Retina (tissue), 1 donor: ENCODE measurements at places on chromosomes 12 and 14.

DNA sequence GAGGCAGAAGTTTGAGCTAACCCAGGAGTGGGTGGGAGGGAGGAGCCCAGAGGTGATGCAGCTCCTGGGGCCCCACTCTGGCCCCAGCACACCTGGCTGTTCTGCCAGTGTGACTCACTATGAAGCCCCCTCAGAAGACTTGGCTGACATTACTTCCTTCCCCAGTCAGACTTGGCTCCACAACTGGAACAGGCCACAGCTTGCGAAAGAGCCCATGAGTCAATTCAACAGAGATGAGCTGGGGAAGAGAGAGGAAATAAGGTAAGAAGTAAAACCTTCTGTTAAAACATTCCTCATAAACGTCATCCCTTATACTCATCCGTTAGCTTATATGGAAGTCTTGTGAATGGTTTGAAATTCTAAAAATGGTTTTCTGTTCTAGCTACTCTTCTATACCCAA is 245.9 kb downstream of the ADAMTS20 start:
- no peak for DNase-seq

GRCh38 chr12:1329784-1330476 is 264.5 kb downstream of the FBXL14 start:
- DNase-seq: no peak

DNA sequence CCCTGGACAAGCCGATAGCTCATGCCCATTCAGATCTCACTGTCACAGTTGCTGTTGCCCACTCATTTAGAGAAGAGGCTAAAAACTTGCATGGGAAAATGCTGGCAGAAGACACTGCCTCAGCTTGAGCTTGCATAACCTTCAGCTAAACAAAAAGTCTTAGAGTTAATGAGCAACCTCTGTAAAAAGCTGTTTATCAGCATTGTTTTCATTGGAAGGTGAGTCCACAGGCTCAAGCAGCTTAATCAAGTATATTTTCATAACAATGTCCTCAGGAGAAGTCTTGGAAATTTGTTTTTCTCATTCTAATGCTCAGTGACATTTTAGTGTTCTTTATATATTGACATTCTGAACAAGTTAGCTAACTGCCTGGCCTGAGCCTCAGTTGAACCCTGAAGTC is 872.9 kb downstream of the TMTC2 start:
- no peak for DNase-seq

GRCh38 chr12:30515351-30515750 is 180.3 kb downstream of the IPO8 start:
- DNase-seq: peak; percentile 25

GRCh38 chr14:102588821-102589220 is 3.6 kb upstream of the RCOR1 start:
- DNase-seq: no peak

- DNase-seq: no peak
Observed at GRCh38 chr14:60968099-60968498, 12.8 kb downstream of the TRMT5 start.

DNA sequence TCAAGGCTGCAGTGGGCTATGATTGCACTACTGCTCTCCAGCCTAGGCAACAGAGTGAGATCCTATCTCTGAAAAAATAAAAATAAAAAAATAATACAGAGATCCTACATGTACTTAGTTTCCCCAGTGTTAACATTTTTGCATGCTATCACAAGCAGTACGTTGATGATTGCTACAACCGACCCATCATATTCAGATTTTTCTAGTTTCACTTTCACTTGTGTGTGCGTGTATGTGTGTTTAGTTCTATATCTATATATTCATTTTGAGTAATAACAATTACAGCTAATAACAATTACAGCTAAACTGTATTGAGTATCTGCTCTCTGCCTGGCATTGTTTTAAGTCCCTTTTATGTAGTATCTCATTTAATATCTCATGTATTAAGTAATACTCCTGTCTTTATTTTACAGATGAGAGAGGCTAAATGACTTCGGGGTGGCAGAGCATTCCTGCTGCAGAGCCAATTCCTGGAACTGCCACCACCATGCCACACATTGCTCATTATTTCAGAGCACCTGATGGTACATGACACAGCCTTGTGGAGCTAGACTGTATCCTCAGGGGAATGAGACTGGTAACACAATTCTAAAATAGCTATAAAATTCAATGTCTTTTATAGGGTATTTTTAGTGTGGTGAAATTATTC is 153.1 kb downstream of the BCAT1 start:
- DNase-seq: no peak

DNA sequence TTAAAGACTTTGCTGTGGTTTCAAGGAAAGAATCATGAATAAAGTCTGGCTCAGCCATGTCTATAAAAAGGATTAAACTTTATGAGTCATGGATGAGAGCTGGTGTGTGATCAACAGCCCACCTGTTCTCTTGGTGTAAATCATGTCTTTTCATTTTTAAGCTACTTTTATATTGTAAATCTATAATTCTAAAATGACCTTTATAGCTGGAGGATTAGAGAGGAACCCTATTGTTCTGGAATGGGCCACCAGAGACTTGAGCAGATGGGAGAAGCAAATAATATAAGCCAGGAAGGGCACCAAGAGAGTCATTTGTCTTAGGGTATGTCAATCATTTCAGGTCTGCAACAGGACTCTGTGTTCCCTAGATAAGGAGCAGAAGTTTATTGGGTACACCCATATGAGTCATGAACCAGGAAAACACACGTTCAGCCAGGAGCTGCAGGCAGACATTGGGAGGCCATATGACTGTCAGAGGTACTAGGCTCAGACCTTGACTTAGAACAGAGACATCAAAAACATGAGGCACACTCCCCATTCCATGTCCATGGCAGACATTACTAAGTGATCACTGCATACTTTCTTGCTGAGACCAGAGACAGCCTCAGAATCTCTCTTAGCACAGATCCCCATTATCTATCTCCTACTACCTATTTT is 49.3 kb downstream of the NDUFA12 start:
- DNase-seq: no peak

GRCh38 chr14:94769391-94770250 is at the start of gene GSC:
TSS of gene GSC (minus strand) at chr14:94770113. CDS start at chr14:94770015, 98 bp downstream.
- DNase-seq: peak; percentile 81

GRCh38 chr12:52347551-52348510 is 19.4 kb downstream of the KRT85 start:
- DNase-seq: no peak

GRCh38 chr12:32217354-32218310 is 111.0 kb downstream of the BICD1 start:
- DNase-seq: no peak

GRCh38 chr12:88420457-88420856 is 159.8 kb downstream of the KITLG start:
- DNase-seq: no peak

DNA sequence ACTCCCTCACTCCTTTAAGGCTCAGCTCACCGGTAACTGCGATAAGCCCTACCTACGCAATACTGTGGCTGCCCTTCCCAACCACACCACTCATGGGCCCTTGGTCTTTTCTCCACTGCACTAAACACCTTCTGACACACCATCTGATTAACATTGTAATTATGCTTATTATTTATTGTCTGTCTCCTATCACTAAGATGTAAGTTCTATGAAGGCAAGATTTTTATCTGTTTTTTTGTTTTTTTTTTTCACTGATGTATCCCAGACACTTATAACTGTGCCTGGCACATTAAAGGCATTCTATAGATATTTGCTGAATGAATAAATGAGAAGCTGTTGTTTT is 34.2 kb upstream of the PYGL start:
- DNase-seq: no peak

GRCh38 chr12:114163771-114164170 is 197.6 kb upstream of the RBM19 start:
- no peak for DNase-seq

DNA sequence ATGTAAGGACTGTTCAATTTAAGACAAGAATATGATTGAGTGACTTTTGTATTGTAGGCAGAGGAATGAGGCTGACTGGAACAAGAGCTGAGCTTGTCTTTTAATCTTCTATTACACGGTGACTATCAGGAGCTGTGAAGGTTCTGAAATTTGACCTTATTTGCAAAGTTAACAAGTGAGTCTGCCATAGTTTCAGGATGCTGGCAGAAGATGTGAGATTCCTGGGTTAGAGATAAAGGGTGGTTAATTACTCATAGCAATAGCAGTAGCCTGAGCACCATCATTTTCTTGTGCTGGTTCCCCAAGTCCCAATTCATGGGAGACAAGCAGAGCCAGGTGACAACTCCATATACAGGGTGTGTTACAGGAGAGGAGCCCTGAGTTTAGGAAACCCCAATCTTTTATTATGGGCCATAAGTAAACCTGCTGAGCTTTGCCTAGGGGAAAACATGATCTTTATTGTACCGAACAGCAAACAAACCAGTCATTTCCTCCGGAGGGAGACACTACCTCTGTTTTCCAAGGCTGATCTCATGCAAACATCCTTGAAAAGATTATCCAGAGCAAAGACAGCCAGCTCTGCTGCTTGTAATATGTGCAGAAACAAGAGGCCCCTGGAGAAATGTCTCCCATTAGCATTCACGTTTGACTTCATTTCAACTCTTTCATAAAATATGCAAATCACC is 51.7 kb upstream of the DDX11 start:
- DNase-seq: no peak

DNA sequence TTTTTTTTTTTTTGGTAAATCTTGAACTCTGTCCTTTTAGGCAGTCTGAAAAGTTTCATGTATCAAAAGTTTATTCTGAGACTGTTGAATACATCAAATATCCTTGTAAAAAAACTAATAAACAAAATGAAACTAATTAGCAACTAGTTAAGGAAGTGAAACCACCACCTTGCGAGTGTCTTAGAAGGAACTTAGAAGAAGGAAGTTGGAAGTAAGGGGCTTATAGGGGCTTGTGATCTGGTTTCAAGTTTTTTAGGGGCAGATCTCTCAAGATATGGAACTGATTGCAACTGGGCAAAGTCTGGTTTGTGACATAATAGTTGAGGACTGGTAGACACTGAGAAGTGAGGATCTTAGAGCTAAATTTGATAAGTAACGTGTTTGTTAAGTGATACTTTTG is 748.8 kb downstream of the C12orf50 start:
- no peak for DNase-seq

- DNase-seq: no peak
Observed at GRCh38 chr12:13780453-13780852, 200.9 kb downstream of the GRIN2B start.

GRCh38 chr12:62862259-62862881 is 72.6 kb downstream of the PPM1H start:
- no peak for DNase-seq

- no peak for DNase-seq
Observed at GRCh38 chr12:1670358-1671268, 20.3 kb upstream of the ADIPOR2 start.

DNA sequence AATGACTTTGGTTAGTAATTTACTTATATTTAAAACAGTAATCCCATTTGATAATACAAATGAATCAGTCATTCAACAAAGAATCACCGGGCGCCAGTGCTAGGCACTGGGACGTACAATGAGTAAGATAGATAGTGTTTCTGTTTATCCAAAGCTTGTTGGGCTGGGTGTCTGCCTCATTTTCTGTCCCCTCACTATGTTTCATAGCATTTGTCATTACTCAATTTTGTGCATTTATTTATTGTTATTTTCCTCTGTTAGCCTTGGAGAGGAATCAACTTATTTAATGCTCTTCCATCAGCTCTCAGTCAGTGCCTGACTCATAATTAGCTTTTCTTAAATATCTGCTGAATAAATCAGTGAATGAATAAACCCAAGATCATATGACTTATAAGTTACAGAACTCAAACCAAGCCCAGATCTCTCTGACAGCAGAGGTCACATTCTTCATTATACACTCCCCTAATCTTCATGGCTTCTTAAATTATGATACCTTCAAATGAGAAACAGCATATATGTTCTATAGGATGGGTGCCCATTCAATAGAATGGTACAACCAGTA is 86.2 kb downstream of the TSPAN8 start:
- DNase-seq: no peak

DNA sequence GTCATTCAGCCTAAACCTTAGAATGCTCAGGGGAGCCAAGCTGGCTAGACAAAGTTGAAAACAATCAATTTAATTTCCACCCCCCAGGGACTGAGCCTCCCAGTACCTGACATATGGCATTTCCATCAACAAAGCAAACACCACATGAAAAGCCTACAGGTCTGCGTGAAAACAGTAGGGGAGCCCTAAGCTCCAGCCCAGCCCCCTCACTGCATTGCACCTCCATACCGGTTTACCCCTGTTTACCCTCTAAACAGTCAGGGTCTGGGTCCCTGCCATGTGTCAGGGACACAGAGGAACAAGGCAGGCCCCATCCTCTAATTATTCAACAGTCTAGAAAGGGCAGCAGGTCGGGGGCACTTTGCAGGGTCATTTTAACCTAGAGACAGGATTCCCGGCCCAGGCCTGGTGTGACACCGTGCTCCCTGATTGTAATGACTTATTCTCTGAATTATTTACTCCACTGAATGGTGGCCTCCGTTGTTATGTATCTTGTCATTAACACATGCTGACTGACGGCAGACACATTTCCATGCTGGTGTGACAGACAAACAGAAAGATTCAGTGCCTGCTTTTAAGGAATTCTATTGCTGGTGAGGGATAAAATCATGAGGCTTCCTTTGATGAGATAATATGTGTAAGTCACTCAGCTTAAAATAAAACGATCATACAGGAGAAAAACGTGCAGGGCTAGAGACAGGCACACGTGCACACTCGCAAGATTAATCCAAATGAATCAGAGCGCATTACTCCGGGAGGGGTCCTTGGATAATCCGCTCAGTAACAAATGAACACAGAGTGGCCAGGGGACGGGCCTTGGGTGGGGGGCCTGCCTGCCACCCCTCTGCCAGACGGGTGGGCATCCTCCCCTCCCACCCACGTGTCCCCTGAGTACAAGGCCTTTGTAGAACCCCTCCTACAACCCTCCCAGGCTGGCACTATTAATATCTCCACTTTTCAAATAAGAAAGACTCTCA is 23.2 kb downstream of the CCDC88C start:
- peak; percentile 69 for DNase-seq

- no peak for DNase-seq
Observed at GRCh38 chr12:32789916-32790315, 34.2 kb upstream of the YARS2 start.

GRCh38 chr14:75025082-75025481 is 22.4 kb downstream of the EIF2B2 start:
- DNase-seq: no peak

DNA sequence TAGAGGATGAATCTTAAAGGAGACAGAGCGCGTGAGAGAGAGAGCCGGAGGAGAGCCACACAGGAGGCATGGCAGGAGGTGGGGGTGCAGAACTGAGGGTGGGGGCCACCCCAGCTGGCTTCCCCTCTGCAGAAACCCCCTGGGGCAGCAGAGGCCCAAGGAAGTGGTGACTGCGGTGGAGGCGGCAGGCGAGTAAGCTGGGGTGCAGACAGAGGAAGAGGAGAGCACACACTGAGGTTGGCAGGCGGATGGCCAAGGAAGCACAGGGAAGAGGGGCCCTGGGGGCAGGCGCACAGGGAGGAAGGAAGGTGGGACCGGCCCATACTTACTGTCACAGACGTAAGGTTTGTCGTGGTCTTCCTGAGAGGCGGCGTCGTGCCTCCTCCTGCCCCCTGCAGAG is 179.8 kb downstream of the DPF3 start:
- DNase-seq: no peak

DNA sequence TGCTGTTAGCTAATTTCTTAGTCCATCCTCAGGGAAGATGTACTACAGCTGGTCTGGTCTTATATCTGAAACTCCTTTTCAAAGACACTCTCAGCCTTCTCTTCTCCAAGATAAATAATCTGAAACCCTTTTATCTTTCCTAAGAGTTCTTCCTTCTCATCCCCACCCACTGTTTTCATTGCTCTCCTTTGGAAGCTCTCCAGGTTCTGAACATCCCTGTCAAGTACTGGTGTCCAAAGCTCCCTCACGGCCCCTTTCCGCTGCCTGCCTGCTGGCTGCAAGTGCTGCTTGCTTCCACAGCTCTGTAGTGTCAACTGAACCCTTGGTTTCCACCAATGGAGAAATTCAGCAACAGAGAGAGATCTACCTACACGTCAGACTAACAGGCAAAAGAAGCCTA is 6.6 kb upstream of the SLC6A13 start:
- no peak for DNase-seq
